RWPE1 (cell line): ENCODE measurements at places on chromosomes 11 and 22.
A peak's percentile ranks its signal among the peaks of the same experiment; 100 is the strongest.

DNA sequence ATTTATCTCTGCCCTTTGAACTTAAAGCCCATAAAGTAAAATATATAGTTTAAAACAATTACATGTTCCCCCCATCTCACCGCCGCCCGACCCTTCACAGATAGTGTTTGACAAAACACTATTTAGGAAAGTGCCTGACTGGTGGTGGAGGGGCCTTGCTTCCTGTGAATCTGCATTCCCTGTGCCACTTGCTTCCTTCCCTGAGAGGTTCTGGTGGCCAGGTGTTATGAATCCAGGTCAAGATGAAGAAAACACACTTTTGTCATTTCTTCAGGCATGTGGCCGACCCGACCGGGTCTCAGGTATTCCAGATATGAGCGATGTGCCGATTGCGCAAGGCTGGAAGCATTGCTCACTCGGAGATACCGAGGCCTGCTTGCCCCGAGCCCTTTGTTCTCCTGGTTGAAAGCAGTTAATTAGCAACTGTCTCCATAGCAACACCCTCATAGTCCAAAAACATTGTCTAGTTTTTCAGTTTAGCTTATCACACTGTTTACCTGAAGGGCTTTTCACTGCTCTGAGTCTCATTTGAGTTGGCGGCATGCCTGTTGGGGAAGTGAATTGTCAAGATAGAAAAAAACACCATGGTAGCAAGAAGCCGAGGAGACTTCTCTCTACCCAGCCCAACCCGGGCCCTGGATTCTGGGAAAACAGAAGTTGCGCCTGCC is 128.3 kb downstream of the TEAD1 start:
- DNase-seq, result peak; percentile 96

GRCh38 chr22:33897448-33897835 is 22.8 kb downstream of the LARGE1 start:
- no peak for DNase-seq

GRCh38 chr22:27842201-27842600 is 40.6 kb upstream of the MN1 start:
- DNase-seq, result no peak

GRCh38 chr11:77592727-77593126 is 3.0 kb downstream of the AQP11 start:
- no peak for DNase-seq

GRCh38 chr22:25638638-25639037 is 74.2 kb downstream of the GRK3 start:
- no peak for DNase-seq
